ENCODE measurements at places on chromosomes 5 and 9. TPM values are rescaled to one million over a fixed set of nuclear protein-coding genes. Genes with fewer than 3 reads are reported as not detected.

Gene TRIM36
- polyA plus RNA-seq = 2.5 TPM

Gene BHMT2
- polyA plus RNA-seq = 58.5 TPM

Gene ZBTB26
- 18.2 TPM for polyA plus RNA-seq

Gene C1QTNF2
- 0.90 TPM for polyA plus RNA-seq

Gene BBLN
- 43.5 TPM for polyA plus RNA-seq

Gene SPATA31A3
- polyA plus RNA-seq = not detected

Gene CEMIP2
- 27.0 TPM for polyA plus RNA-seq

Gene FBLL1
- polyA plus RNA-seq = 0.65 TPM

Gene ZNF618
- polyA plus RNA-seq = 49.7 TPM

Gene ANKRD34B
- 0.17 TPM for polyA plus RNA-seq

Gene PRRC1
- polyA plus RNA-seq = 74.0 TPM

Gene DTWD2
- 13.2 TPM for polyA plus RNA-seq

Gene AQP3
- polyA plus RNA-seq = 45.5 TPM

Gene GNA14
- polyA plus RNA-seq = 14.1 TPM

Gene FOXD4L3
- not detected for polyA plus RNA-seq

Gene EMB
- 5.1 TPM for polyA plus RNA-seq

Gene SNCAIP
- polyA plus RNA-seq = 22.8 TPM

Gene NIPAL4
- polyA plus RNA-seq = 1.0 TPM

Gene WDR38
- polyA plus RNA-seq = 0.31 TPM

Gene DBH
- 1.6 TPM for polyA plus RNA-seq

Gene TMEM38B
- 39.8 TPM for polyA plus RNA-seq

Gene FIBCD1
- 0.32 TPM for polyA plus RNA-seq

Gene NRG2
- polyA plus RNA-seq = 1.6 TPM

Gene STPG3
- 1.0 TPM for polyA plus RNA-seq

Gene IFNB1
- polyA plus RNA-seq = not detected

Gene LHX2
- polyA plus RNA-seq = 0.29 TPM

Gene PCDHB12
- 6.3 TPM for polyA plus RNA-seq

Gene BTNL8
- 0.51 TPM for polyA plus RNA-seq

Gene PCDHA1
- 0.07 TPM for polyA plus RNA-seq

Gene NUDT2
- polyA plus RNA-seq = 29.5 TPM

Gene PCDHGB1
- polyA plus RNA-seq = 1.6 TPM

Gene WDR41
- polyA plus RNA-seq = 50.6 TPM

Gene TTC16
- polyA plus RNA-seq = 0.24 TPM

Gene CDC42SE2
- 48.9 TPM for polyA plus RNA-seq

Gene ALDH1A1
- polyA plus RNA-seq = 272 TPM

Gene TNFAIP8
- polyA plus RNA-seq = 33.2 TPM

Gene RHOBTB3
- 71.0 TPM for polyA plus RNA-seq

Gene TSSK1B
- polyA plus RNA-seq = 0.10 TPM

Gene OBP2B
- 0.22 TPM for polyA plus RNA-seq

Gene KIF3A
- polyA plus RNA-seq = 27.7 TPM

Gene HTR1A
- not detected for polyA plus RNA-seq

Gene SMIM23
- 0.13 TPM for polyA plus RNA-seq

Gene LCN15
- polyA plus RNA-seq = 0.14 TPM
